Activated naive CD4-positive, alpha-beta T cell treated with anti-CD3 and anti-CD28 coated beads for 36 hours (primary cell): ENCODE measurements at places on chromosomes 6 and 20. TPM values are rescaled to one million over a fixed set of nuclear protein-coding genes. Genes with fewer than 3 reads are reported as not detected.

The CST11 gene
- not detected for total RNA-seq

The NRSN1 gene
- not detected for total RNA-seq

The CRISP2 gene
- total RNA-seq = not detected

The NKX2-2 gene
- not detected for total RNA-seq

DNA sequence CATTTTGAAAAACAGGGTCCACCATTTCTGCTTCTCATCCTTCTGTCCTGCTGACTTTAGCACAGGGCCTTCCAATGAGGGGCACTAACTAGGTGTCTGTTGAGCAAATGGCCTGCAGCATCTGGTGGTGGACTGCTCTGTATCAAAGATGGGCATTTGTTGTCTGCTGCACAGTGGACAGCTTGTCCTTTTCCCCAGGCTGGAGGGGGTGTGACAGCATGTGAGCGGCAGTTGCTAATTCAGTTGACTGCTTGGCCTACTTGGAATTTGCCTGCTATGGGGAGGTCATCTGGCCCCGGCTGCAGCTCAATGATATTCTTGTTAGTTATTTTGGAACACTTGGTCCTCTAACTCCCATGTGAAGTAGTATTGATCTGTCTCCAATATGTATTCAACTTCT lies 93.7 kb downstream of the SH3BGRL2 start:
- H3K27me3 ChIP-seq = peaks cover 13% of the 10 kb centered on the region
- DNase-seq = no peak
- H3K4me3 ChIP-seq = no peak overlapping the region
- no peaks in the 10 kb centered on the region for H3K4me1 ChIP-seq
- H3K27ac ChIP-seq = no peak overlapping the region

- H3K27ac ChIP-seq = no peak overlapping the region
- H3K36me3 ChIP-seq = no peaks in the 10 kb centered on the region
- no peak overlapping the region for H3K4me3 ChIP-seq
- H3K4me1 ChIP-seq = peaks cover 40% of the 10 kb centered on the region
- no peaks in the 10 kb centered on the region for H3K27me3 ChIP-seq
These were observed 154.3 kb downstream of the VEGFA start for GRCh38 chr6:43924222-43924702.

DNA sequence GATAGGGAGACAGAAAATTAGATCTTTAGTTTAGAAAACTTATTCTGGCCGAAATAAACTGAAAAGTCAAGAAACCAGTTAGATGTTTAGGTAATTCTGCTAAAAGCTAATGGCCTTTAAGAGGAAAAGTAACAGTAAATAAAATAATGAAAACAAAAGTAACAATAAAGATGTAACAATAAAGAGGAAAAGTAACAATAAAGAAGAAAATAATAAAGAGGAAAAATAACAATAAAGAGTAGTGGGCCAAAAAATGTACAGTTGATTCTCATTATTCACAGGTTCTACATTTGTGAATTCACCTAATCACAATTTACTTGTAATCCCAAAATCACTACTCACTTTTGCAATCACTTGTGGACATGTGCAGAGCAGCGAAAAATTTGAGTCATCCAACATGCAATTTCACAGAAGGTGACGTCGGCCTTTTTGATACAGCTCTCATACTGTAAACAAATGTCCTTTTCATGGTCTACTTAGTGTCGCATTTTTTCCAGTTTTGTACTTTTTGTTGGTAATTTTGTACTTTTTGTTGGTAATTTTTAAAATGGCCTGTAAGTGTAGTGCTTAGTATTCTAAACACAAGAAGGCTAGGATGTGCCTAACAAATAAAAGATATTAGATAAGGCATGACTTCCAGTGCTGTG lies 24.0 kb downstream of the HBS1L start:
- DNase-seq = peak; percentile 25
- no peaks in the 10 kb centered on the region for H3K27me3 ChIP-seq
- H3K4me1 ChIP-seq = peaks cover 57% of the 10 kb centered on the region
- no peak overlapping the region for H3K4me3 ChIP-seq

DNA sequence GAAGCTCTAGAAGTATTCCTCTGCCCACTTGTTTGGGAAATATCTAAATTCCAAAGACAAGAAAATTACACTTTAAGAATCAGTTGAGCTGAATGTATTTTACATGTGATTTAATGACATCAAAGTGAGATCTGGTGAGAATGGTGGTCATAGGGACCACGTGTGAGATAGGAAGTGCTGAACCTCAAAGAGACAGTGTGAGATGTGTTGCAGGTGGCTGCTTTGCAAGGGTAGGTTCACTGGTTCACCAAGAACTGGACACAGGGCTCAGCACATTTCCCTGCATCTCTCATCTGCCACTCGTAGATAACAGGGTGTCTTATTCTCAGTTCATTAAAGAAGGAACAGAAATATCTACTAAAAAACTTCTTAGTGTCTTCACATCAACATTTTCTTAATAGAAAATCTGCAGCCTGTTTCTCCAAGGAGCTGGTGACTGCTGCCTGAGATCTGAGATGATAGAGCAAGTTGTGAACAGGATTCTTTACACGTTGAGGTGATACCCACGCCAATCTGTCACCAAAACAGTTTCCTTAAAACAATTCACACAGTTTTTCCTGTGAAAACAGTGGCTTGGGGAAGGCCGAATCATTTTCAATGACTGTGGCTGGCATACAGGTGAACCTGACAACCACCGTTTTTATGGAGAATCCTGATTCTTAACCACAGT lies 7.2 kb downstream of the CCR6 start:
- no peaks in the 10 kb centered on the region for H3K27me3 ChIP-seq
- H3K4me1 ChIP-seq = no peaks in the 10 kb centered on the region
- H3K27ac ChIP-seq = no peak overlapping the region

DNA sequence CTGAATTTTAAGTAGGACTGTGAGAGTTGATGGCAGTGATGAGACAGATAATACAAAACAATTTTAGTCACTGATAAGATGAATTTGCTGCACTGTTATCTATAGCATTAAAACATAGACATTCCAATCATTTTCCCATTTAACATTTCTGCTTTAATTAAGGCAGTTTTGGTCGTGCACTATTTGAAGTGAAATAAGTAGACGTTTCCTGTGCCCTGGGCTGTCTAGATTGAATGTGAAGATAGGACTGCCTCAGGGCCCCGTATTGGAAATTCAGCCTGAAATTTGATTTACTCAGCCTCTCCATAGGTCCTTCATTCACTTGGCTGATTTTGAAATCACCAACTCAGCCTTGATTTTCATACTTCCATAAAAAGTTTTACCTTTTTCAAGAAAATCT lies 48.3 kb downstream of the ARID1B start:
- peaks cover 75% of the 10 kb centered on the region for H3K4me1 ChIP-seq
- DNase-seq = no peak
- H3K27ac ChIP-seq = no peak overlapping the region
- peaks cover 7% of the 10 kb centered on the region for H3K36me3 ChIP-seq
- no peak overlapping the region for H3K4me3 ChIP-seq
- no peaks in the 10 kb centered on the region for H3K27me3 ChIP-seq

GRCh38 chr6:42889815-42890214 lies 10.4 kb downstream of the RPL7L1 start:
- H3K27ac ChIP-seq = peak overlapping the region; percentile 95
- H3K4me1 ChIP-seq = peaks cover 33% of the 10 kb centered on the region
- H3K27me3 ChIP-seq = no peaks in the 10 kb centered on the region
- H3K4me3 ChIP-seq = peak overlapping the region; percentile 82
- H3K36me3 ChIP-seq = peaks cover 29% of the 10 kb centered on the region
- DNase-seq = peak; percentile 43

DNA sequence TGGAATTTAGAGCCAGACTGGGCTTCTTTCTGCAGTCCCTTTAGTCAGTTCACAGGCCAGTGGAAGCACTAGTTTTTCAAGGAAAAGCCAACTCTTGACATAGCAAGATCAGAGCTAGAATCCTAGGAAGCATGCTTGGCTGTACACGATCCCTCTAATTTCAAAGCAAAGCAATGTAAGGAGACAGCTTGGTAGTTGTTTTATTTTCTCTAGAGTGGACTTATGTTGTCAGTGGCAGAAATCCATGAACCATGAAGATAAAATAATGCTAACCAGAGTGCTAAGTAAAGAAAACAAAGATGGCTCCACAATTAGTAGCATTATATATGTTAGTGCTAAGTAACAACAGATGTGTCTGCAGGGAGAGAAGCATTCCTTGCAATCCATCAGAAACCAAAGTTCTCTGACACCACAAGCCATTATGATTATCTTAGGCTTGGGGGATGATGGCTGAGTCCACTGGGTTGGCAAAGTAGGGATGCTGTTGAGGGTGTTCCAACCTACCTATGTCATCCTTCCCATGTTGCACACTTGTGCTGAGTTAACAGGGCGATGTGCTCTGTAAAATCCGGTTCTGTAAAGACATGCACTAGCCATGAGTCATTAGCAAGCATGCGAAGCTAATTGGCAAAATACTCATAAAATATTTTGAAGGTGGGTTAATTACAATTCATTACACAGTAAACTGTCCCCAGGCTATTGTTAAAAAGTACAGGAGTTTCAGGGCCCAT lies 115.2 kb downstream of the BMP2 start:
- H3K36me3 ChIP-seq = no peaks in the 10 kb centered on the region
- H3K27me3 ChIP-seq = no peaks in the 10 kb centered on the region

GRCh38 chr6:170238741-170239565 lies 51.9 kb downstream of the DLL1 start:
- H3K27me3 ChIP-seq = peaks cover 1% of the 10 kb centered on the region
- H3K4me1 ChIP-seq = no peaks in the 10 kb centered on the region
- no peaks in the 10 kb centered on the region for H3K36me3 ChIP-seq
- no peak for DNase-seq
- no peak overlapping the region for H3K27ac ChIP-seq
